ENCODE measurements at places on chromosomes 11 and 22. TPM values are rescaled to one million over a fixed set of nuclear protein-coding genes. Genes with fewer than 3 reads are reported as not detected.

The APOA5 gene
- not detected for total RNA-seq

The RTN4RL2 gene
- total RNA-seq = not detected

The OR2AG2 gene
- not detected for total RNA-seq

The B3GAT3 gene
- total RNA-seq = 82.5 TPM

The PDE2A gene
- total RNA-seq = not detected

The HTR3A gene
- total RNA-seq = not detected

The NTM gene
- total RNA-seq = 0.34 TPM

The OR5P2 gene
- 0.16 TPM for total RNA-seq

- H3K36me3 ChIP-seq = no peaks in the 10 kb centered on the region
- H3K4me1 ChIP-seq = peaks cover 24% of the 10 kb centered on the region
- H3K4me3 ChIP-seq = no peak overlapping the region
These were observed 113.6 kb downstream of the KCNQ1OT1 start for GRCh38 chr11:2586087-2586792.

GRCh38 chr11:115324581-115325432 is 179.4 kb downstream of the CADM1 start:
- no peak overlapping the region for H3K27ac ChIP-seq
- no peaks in the 10 kb centered on the region for H3K36me3 ChIP-seq
- no peak overlapping the region for H3K4me3 ChIP-seq
- H3K27me3 ChIP-seq = no peaks in the 10 kb centered on the region

GRCh38 chr11:20275987-20276965 is 87.2 kb upstream of the HTATIP2 start:
- H3K4me1 ChIP-seq = no peaks in the 10 kb centered on the region
- no peak overlapping the region for H3K27ac ChIP-seq
- peaks cover 26% of the 10 kb centered on the region for H3K27me3 ChIP-seq
- no peak for DNase-seq

- 0 out of 2 replicates have a peak, but pooled peaks cover under 1% of the 10 kb centered on the region for H3K27me3 ChIP-seq
- H3K36me3 ChIP-seq = peaks cover 55% of the 10 kb centered on the region
- peak overlapping the region; percentile 86 for H3K27ac ChIP-seq
- no peak for DNase-seq
These were observed 709 bp downstream of the SSRP1 start for GRCh38 chr11:57335023-57335342.

DNA sequence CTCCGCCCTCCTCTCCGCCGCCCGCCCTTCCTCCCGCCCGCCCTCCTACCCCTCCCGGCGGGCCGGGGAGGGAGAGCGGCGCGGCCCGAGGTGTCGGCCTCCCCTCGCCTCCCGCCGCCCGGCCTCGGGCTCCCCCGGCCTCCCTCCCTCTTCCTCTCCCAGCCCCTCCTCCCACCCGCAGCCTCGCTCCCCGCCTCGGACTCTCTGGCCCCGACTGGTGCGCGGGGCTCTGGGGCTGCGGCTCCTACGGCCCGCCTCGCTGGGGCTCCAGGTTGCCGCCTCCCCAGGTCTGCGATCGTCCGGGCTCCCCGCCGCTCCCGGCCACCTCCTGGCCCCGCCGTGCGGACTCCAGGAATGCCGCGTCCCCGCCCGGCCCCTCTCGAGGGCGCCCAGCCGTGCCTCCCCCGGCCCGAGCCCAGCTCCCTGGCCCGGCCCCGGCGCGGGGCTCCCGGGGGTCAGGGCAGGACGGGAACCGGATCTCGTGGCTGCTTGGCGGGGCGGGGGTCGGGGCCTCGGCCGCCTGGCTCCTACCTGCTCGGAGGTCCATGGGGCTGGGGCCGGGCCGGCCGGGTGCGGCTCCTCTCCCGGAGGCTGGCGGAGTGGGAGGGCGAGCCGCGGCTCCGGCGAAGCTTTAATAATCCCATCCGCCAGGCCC is at the start of gene CLCF1:
Gene CLCF1 (minus strand): TSS at position 606 of the 655 bp plus-strand sequence. CDS start 59 bp downstream, at position 547.
- H3K4me3 ChIP-seq = peak within 1 kb of the TSS; percentile 88
- peaks cover 37% of the 10 kb centered on the region for H3K4me1 ChIP-seq
- H3K27ac ChIP-seq = peak within 1 kb of the TSS; percentile 78
- peaks cover 14% of the 10 kb centered on the region for H3K36me3 ChIP-seq

GRCh38 chr11:96309016-96309642 is 33.9 kb downstream of the MAML2 start:
- DNase-seq = no peak
- no peaks in the 10 kb centered on the region for H3K36me3 ChIP-seq
- no peaks in the 10 kb centered on the region for H3K27me3 ChIP-seq
- H3K27ac ChIP-seq = peak overlapping the region; percentile 96
- no peak overlapping the region for H3K4me3 ChIP-seq
- H3K4me1 ChIP-seq = peaks cover 91% of the 10 kb centered on the region

GRCh38 chr11:19228968-19229367 is 11.8 kb downstream of the E2F8 start:
- H3K27ac ChIP-seq = no peak overlapping the region
- H3K4me1 ChIP-seq = no peaks in the 10 kb centered on the region
- H3K27me3 ChIP-seq = no peaks in the 10 kb centered on the region
- H3K36me3 ChIP-seq = peaks cover 11% of the 10 kb centered on the region
- H3K4me3 ChIP-seq = no peak overlapping the region

GRCh38 chr11:12687740-12688139 is 13.5 kb downstream of the TEAD1 start:
- H3K4me3 ChIP-seq = no peak overlapping the region
- H3K36me3 ChIP-seq = peaks cover 18% of the 10 kb centered on the region
- H3K4me1 ChIP-seq = peaks cover 78% of the 10 kb centered on the region
- no peak for DNase-seq

DNA sequence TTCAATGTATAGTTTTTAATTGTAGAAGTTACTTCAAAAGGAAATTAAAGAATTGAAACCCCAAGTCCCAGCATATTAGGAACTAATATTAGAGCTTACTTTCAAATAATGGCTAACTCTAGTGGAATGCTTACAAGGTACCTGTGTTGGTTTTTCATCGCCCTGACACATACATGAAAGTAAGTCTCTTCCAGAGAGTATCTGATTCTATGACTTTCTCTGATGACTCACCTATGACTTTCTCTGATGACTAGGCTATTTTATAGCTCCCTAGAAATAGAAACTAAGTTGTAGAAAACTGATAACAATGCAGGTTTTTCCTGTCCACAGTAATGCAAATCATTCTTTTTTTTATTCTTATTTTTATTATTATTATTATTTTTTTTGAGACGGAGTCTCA is 33.6 kb upstream of the MMP7 start:
- no peak overlapping the region for H3K4me3 ChIP-seq
- no peaks in the 10 kb centered on the region for H3K36me3 ChIP-seq
- no peak overlapping the region for H3K27ac ChIP-seq
- H3K4me1 ChIP-seq = peaks cover 15% of the 10 kb centered on the region

DNA sequence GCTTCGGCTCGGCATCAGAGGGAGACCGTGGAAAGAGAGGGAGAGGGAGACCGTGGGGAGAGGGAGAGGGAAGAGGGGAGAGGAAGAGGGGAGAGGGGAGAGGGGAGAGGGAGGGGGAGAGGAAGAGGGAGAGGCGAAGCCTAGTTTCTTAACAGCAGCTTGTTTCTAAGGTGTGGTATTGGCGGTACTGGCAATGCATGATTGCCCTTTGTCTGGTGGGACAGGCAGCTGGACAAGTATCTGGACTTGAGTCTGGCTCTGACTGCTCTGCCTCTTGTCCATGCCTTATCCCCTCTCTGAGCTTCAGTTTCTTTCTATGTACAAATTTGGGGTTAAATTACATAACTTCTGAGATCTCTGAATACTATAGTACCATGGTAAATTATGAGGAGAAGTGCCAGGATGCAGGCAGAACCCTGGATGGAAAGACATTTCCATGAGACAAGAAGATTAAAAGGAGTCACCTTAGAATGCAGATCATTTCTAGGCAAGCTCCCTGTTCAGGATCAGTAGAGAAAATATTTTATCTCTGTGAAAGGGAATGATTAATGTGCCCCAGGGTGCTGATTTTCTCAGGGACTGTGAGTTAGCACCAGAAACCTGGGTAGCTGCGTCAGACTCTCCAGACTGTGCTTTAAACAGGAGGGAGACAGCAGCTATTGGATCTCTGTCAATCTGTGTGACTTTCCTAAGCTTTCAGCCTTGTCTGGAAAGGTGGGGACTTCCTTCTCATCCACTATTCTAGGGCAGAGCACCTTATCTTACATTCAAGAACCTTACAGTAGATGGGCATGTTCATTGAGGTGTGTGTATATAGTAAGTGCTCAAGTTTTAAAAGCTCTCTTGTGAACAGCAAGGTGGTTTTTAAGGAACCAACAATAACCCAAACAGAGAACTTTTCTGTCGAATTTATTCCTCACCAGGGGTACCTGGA is 31.9 kb upstream of the CCDC90B start:
- no peaks in the 10 kb centered on the region for H3K27me3 ChIP-seq
- H3K27ac ChIP-seq = no peak overlapping the region
- H3K4me1 ChIP-seq = no peaks in the 10 kb centered on the region

DNA sequence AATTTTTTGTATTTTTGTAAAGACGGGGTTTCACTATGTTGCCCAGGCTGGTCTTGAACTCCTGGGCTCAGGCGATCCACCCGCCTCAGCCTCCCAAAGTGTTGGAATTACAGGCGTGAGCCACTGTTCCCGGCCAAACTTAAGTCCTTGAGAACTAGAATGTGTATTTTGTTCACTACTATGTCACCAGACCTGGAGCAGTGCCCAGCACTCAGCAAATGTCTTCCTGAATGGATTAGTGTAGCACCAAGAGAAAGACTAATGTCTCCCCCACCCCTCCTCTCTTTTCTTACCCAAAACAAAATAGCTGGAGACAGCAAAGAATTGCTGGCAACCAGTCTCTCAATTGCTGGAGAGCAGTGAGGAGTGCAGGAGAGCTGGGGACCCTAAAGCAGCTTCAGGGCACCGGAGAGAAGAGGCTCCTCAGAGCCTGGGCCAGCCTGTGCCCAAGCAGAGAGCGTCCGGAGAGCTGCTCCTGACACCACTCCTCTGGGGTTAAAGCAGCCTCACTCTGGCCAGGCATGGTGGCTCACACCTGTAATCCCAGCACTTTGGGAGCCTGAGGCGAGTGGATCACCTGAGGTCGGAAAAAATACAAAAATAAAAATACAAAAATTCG is 14.9 kb downstream of the SLC25A18 start:
- H3K4me3 ChIP-seq = no peak overlapping the region
- no peaks in the 10 kb centered on the region for H3K27me3 ChIP-seq
- no peak overlapping the region for H3K27ac ChIP-seq
- no peak for DNase-seq

DNA sequence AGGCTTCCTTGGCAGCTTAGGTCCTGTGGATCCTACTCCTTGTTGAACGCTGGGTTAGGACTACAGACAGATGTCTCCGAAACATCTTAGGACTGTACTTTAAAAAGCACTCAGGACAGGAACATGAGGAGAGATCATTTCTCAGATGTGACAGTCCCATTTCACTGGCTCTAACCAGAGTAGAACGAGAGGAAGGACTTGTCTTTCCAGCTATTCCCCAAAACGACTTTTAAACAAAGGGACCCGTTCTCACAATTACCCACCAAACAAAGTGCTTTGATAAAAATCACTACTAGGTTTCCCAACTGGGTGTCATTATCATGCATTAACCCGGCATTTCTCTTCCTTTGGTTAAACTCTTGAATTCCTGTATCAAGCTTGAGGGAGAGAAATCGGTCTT is 84.7 kb upstream of the BARX2 start:
- H3K27me3 ChIP-seq = no peaks in the 10 kb centered on the region
- H3K4me3 ChIP-seq = no peak overlapping the region
- no peaks in the 10 kb centered on the region for H3K4me1 ChIP-seq
- no peak overlapping the region for H3K27ac ChIP-seq
- no peaks in the 10 kb centered on the region for H3K36me3 ChIP-seq

DNA sequence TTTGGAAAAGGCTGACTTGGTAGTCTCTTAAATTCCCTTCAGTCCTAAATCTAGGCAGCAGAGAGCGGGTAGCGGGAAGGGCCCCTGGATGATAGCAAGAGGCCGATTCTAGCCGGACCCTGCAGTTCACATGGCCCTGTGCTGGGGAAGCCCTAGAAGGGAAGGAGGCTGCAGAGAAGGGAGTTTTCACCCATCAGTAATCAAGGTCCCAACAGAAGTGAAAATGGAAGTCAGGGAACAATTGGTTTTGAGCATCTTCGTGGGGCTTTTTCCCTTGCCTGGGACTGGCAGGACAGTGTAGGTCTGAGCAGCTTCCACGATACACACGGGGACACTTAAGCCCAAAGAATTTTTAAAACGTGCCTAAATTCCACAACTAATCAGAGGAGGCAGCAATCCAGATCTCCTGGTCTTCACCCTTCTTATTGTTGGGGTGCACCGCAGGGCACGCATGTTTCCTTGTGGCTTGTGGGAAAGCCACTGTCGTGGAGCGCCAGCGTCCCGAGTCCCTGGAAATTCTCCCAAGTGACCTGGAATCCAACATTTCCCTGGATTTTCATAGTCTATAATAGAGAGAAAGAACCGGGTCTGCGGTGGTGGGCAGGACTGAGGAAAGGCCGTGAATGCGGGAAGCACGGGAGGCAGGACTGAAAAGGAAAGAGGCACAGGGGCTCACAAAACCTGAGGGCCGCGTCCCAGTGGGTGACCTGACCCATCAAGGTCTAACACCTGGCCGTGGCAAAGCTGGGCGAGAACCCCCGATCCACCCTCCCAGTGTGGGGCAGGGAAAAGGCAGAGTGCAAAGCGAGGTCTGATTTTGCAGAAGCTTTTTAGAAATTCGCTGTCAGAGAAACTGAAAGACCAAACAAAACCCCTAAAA is 846 bp upstream of the OAF start:
- H3K36me3 ChIP-seq = no peaks in the 10 kb centered on the region
- H3K4me3 ChIP-seq = peak overlapping the region; percentile 55
- peaks cover 13% of the 10 kb centered on the region for H3K4me1 ChIP-seq
- no peak overlapping the region for H3K27ac ChIP-seq
- DNase-seq = no peak
- no peaks in the 10 kb centered on the region for H3K27me3 ChIP-seq

DNA sequence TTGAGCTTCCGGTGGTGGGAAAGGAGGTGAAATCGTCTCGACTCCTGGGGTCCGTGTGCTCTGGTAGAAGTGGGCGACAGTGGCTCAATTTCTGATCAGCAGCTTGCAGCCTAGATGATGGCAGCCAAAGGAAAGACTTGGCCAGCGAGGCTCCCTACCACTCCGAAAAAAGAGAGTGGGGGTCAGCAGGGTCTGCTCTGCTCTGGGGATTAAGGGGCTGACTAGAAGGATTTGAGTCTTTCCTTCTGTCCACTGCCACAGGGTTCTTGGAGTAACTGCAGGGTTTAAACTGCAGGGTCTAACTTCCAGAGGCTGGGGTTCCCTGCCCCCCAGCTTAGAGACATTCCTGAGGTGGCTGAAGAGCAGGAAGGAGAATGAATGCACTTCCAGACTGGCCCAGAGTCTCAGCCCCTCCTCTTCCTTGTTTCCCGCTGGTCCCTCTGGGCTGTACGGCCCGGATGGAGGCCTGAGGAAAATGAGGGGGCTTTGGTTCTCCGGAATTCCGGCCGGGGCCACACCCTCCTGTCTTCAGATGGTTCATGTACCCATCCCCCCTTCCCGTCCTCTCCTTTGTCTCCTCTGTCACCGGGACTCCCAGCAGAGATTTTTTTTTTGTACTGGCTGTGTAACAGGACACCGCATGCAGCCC is 907 bp downstream of the SERPINH1 start:
- peaks cover 50% of the 10 kb centered on the region for H3K4me1 ChIP-seq
- peak; percentile 50 for DNase-seq
- H3K27me3 ChIP-seq = no peaks in the 10 kb centered on the region
- peak overlapping the region; percentile 78 for H3K4me3 ChIP-seq
- peaks cover 56% of the 10 kb centered on the region for H3K36me3 ChIP-seq

GRCh38 chr11:73716153-73717056 is 44.5 kb downstream of the RAB6A start:
- H3K27ac ChIP-seq = no peak overlapping the region
- no peaks in the 10 kb centered on the region for H3K27me3 ChIP-seq
- H3K4me3 ChIP-seq = no peak overlapping the region
- no peaks in the 10 kb centered on the region for H3K4me1 ChIP-seq
- no peaks in the 10 kb centered on the region for H3K36me3 ChIP-seq
